ENCODE measurements at places on chromosomes 3 and 15. TPM values are rescaled to one million over a fixed set of nuclear protein-coding genes. Genes with fewer than 3 reads are reported as not detected.

GRCh38 chr3:109336291-109336861 lies 970 bp downstream of the DPPA4 start:
- no peak for DNase-seq

Gene TAMM41
- 7.5 TPM for total RNA-seq

- no peak for DNase-seq
These were observed 117.8 kb upstream of the MNS1 start for GRCh38 chr15:56582785-56583184.

DNA sequence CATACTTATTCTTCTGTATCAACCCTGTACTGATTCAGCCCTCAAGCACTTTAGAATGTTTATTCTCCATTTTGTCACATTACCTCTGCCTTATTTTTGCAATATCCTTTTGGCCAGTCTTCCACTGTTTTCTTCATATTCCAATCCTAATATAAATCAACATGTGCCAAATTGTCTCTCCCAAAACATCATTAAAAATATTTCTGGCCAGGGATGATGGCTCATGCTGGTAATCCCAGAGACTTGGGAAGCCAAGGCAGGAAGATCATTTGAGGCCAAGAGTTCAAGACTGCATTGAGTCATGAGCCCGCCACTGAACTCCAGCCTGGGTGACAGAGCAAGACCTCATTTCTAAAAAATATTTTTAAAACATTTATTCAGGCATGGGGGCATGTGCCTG lies 641.4 kb upstream of the CBLB start:
- no peak for DNase-seq

GRCh38 chr3:48945891-48946549 lies 27.4 kb downstream of the ARIH2 start:
- DNase-seq = no peak

Gene DNAH12
- total RNA-seq = not detected

DNA sequence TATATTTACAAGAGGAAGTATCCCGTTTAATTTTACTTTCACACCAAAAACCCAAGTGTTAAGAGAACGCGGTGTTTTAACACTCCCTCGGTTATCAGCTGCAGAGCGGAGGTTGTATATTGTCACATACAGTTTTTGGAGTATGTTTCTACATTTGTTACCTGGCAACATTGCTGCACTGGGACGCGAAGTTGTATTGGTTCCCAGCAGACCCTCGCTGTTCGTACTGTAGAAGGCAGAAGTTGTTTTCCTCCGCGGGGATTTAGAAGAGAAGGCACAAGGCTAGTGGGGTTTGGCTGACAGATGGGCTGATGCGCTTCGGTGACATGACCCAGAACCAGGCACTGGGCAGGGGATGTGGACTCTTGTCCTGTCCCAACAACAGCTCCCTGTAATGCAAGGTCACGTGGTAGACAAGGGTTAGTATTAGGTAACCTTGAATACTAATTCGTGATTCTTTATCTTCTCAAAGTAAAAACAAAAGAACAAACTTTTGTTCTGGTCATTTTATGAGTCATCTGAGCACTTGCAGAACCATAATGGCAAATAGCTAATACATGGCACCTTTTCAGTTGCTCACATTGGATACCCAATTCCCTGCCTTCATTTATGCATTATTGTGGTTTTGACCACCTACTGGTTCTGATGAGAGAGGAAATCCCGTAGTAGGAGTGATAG lies 230.4 kb upstream of the BHLHE40 start:
- DNase-seq = no peak

GRCh38 chr3:20056725-20057611 lies 16.7 kb downstream of the KAT2B start:
- no peak for DNase-seq

DNA sequence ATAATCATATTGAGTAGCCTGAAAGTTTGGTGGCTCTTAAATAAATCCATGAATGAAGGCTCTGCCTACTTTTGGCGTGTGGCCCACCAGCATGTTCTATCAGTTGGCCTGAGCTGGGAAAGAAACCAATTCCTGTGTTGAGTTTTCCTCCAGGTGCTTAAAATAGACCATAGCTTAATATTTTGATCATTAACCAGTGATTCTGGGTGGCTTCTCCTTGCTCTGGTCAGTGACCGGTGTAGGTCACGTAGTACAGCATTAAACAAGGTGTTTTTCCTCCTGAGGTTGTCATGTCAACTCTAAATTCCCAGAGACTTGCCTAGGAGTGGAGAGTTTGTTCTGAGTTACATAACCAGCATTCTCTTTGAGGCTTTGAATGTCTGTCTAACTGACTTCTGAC lies 1.3 kb downstream of the HHLA2 start:
- DNase-seq = no peak

Gene PLSCR5
- total RNA-seq = not detected

Gene STRC
- 0.17 TPM for total RNA-seq

- no peak for DNase-seq
These were observed at the start of gene PRSS50 for GRCh38 chr3:46717447-46718231. Gene PRSS50, minus strand, starts transcription at chr3:46717869. Its CDS starts 45 bp downstream, at chr3:46717824.

Gene MYLK
- total RNA-seq = not detected

DNA sequence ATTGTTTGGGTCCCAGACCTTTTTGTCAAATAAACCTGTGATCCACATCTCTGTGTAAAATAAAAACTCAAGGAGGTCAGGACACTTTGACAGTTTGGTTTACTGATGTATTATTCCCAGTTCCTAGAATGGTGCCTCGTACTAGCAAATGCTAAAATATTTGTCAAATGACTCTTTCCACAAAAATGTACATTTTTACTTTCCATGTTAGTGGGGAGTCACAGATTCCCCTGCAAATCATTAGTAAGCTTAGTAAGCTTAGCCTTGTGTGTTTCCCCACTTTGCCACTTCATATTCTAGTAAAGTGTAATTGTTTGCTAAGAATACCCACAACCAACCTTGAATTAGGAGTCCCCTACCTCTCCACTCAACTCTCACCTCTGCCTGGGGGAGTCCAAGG lies 2.4 kb upstream of the MAGI1 start:
- DNase-seq = no peak

GRCh38 chr3:136624371-136624770 lies 127.8 kb downstream of the STAG1 start:
- no peak for DNase-seq

Gene EIF4A2
- 276 TPM for total RNA-seq

Gene PLA2G4D
- total RNA-seq = not detected

Gene SPRED1
- 25.6 TPM for total RNA-seq

Data from NCI-H460 (cell line).